RWPE1 (cell line): ENCODE measurements at places on chromosomes 6 and 20.

- DNase-seq = no peak
These were observed 14.1 kb upstream of the JAG1 start for GRCh38 chr20:10687895-10688294.

GRCh38 chr6:139982652-139983295 is 608.3 kb upstream of the CITED2 start:
- no peak for DNase-seq

GRCh38 chr20:59634435-59635005 is 30.2 kb downstream of the PHACTR3 start:
- no peak for DNase-seq

- DNase-seq = peak; percentile 3
These were observed 401.0 kb downstream of the PAX1 start for GRCh38 chr20:22106308-22106938.

DNA sequence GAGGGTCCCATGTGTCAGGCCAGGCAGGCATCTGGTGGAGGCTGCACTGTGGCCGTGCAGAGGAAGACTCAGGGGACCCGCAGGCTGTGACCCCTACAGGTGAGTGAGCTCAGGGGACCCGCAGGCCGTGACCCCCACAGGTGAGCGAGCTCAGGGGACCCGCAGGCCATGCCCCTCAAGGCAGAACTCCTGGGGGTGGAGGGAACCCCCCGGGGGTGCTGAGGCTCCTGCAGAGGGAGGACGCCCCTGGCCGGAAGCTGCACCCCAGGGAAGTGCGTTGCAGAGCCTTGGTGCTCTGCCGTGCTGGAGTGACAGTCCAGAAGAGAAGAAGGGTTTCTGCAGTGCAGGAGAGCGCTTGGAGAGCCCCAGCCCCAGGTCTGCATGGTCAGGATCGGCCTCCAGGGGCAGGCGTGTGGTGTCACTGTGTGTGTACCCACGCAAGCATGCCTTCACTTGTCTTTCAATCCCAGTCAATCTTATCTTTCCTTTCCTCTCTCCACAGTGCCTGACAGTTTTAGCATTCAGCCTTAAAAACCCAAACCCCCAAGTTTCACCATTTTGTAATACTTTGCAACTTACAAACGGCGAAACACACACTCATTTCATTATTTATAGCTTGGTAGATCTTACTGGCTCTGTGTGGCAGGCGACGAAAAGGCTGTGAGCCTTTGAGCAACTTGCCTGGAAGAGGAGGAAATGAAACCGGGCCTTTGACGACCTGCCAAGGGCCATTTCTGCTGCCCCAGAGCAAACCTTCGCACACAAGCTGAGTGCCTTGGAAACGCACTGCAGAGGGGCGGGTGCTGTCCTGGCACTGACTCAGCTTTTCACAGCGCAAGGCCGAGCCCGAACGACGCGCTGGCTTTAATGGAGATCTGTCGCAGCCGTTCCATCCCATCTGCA is 101.4 kb upstream of the AGPAT4 start:
- peak; percentile 45 for DNase-seq

DNA sequence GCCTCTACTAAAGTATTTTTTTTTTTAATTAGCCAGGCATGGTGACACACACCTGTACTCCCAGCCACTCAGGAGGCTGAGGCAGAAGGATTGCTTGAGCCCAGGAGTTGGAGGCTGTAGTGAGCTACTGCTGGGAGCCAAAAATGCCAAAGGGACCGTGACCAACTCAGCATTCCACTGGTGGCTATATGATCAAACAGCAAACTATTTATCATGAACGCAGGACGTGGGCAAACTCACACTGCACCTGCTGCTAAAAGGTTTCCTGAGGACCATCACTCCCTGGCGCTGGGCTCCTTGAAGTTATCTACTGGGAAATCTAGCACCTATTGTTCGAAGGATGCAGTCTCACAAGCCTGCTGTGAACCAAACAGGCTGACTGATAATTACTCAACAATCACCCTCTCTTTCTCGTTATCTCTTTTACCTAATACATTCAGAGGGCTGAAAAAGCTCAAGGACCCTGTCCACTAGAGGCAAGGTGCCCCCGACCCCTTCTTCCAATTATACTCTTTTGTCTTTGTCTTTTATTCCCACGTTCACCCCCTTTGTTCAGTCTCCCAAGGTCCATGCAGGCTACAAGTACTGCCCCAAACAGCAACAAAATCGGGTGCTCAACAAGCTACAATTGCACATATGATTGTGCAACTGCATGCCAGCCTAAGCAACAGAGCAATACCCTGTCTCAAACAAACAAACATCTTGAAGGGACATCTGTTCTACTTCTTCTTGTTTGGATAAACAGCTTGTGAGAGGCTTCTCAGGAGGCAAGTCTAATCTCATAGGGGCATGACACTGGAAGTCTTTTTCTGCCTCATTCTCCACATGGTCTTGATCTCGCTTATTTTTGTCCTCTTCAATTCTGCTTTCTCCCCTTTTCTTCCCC is 47.7 kb upstream of the PLN start:
- no peak for DNase-seq

DNA sequence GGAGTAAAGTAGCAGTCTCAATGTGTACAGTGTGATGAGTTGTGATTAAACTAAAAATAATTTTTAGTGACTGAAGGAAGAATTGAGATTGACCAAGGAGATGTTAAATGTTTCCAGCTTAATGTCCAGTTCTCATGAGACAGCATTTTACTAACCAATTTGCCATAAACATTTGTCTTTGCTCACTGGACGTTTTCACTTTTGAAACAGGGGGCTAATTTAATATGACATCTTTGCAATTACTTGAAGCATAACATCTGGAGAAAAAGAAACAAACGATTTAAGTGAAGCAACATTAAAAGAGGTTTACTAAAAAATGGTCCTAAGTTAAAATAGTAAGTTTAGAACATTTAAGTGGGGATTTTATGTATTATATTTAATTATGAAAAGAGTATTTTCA is 443.8 kb downstream of the BCKDHB start:
- DNase-seq = no peak

DNA sequence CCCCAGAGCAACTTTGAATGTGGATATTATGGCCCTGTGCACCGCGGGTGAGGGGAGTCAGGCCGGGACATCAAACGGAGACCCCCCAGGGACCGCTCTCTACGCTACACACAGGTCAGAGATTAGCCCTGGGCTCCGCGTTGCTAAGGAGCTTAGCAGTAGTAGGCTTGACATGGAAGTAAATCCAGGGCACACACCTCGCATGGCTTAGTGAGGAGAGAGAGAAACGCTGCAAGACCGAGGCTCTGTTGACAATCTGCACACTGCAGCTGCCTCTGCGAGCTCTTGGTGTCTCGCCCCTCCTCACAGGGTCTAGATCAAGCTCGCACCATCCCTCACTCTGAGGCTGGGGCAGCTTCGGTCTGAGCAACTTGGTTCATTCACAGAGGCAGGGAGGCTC is 116.1 kb upstream of the CDH4 start:
- no peak for DNase-seq

- DNase-seq = no peak
These were observed 219.8 kb downstream of the LAMA2 start for GRCh38 chr6:129102741-129103140.

DNA sequence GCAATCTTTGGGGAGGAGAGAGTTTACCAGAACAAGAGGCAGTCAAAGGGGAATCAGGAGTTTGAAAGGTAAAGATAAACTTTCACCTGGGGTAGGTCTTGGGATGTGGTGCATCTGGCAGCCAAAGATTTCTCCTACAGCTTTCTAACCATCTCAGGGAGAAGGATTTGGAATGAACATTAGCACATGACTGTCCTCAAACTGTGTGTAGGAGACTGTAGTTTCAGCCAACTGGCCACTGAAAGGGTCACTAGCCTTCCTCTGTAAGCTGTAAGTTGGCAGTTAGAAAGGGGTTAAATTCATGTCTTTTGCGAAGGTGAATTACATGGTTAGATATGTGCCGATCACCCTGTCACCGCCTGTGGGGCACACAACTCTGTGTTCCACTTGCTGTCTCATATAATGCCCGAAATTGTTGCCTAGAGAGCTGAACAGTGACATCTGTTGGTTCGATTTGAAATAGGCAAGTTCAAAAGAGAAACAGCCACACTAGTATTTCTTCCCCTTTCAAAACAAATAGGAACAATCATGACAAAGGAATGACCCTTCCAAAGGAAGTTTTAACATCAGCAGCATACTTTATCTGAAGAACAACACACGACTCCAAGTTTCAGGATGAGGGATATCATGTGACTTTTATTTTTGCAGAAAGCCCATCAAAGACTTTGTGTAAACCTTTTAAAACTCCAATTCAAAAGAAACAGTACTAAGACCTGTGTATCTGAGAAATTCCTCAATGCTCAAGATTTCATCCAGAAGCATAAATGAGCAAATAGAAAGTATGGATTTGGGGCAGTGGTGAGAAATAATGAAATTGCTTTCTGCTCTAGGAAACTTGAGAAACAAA is 1.1 kb upstream of the OPN5 start:
- DNase-seq = peak; percentile 53

DNA sequence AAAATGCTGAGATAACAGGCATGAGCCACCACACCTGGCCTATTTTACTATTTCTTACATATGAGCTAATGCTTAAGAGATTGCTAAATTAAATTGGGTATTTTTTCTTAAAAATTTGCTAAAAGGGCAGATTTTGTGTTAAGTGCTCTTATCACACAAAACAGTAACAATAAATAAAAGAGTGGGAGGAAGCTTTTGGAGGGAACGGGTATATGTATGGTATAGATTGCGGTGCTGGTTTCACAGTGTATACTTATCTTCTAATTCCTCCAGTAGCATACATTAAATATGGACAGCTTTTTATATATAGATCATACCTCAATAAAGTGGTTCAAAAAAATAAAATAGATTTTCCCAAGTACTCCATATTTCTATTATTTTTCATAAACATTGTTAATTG is 39.4 kb upstream of the FABP7 start:
- DNase-seq = no peak

GRCh38 chr6:36514554-36515456 is 32.5 kb downstream of the STK38 start:
- peak; percentile 25 for DNase-seq

- DNase-seq = no peak
These were observed 47.2 kb upstream of the IPCEF1 start for GRCh38 chr6:154403788-154404187.

DNA sequence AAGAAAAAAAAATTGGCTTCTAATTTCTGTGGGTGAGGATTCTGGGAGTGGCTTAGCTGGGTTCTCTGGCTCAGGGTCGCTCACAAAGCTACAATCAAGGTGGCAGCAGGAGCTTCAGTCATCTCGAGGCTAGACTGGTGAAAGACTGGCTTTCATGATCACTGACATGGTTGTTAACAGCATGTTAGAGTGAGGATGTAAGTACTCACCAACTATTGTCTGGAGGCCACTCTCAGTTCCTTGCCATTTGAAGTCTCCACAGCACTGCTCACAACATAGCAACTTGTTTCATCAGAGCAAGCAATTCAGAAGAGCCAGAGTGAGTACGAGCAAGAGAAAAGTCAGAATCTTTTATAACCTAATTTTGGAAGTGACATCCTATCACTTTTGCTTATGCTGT is 145.7 kb upstream of the PRSS16 start:
- no peak for DNase-seq

DNA sequence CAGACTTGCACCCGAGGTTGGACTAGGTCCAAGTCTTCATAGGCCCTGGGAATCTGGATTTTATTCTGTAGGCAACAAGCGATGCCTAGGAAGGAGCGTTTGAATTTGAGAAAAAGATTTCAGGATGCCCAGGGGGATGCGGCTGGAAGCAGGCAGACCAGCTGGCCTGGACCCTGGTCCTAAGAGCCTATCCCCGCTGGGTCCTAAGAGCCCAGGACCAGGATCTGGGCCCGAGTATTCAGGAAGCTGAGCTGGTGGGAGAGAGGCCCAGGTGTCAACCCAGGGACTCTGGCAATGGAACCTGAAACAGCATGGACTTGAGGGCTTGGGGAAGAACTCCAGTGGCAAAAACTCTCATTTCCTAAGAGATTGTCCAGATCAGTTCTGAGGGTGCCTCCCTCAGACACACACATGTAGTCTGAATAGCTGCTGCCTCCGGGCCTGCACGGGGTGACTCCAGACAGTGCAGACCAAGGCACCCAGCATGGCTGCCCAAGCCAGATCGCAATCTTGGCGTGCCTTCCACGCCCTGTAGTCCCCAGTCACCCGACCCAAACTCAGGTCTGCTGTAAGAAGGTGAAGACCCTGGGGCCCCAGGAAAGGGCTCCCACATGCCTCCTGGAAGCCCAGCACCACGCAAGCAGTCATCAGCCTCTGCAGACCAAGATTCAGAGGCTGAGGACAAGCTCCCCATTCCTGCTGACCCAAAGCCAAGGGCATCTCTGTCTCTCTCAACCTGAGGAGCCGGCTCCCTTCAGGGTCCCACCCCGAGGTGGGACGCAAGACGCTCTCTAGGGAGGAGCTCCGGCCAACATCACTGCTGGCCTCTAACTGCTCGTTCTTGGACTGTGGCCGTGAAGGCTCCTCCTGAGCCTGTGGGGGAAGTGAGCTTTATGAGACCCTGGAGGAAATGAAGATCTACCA is 34.4 kb downstream of the RRBP1 start:
- DNase-seq = no peak

- DNase-seq = no peak
These were observed 137.7 kb downstream of the LCA5 start for GRCh38 chr6:79399499-79399898.

- DNase-seq = peak; percentile 8
These were observed 17.4 kb downstream of the PEX3 start for GRCh38 chr6:143468026-143468425.

GRCh38 chr20:60581606-60582115 is 623.4 kb downstream of the CDH26 start:
- DNase-seq = no peak

- no peak for DNase-seq
These were observed 37.9 kb upstream of the TGM2 start for GRCh38 chr20:38202982-38203293.

GRCh38 chr6:138310294-138310693 is 67.4 kb upstream of the SMIM28 start:
- no peak for DNase-seq

GRCh38 chr6:106142876-106143431 is 56.8 kb downstream of the PRDM1 start:
- no peak for DNase-seq

GRCh38 chr6:13261464-13261994 is 66.8 kb downstream of the TBC1D7 start:
- DNase-seq = no peak

GRCh38 chr6:84791233-84791632 is 26.8 kb upstream of the TBX18 start:
- peak; percentile 37 for DNase-seq

DNA sequence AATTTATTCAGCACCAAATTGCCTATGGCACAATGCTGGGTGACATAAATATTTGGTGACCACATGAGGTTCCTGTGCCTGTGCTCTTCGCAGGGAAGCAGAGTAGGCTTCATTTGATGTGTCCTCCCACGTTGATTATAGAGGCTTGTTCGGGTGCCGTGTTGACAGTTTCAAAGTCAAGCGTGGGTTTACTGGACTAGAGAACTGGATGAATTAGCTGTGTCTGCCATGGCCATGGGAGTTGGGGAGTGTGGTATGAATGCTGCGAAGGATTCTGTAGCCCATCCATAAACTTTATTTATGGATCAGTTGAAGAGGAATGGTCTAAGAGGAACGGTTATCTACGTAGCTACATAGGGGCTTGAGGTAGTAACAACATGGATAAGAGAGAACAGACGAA is 11.0 kb downstream of the CD109 start:
- DNase-seq = no peak

- no peak for DNase-seq
These were observed 361.9 kb downstream of the BCKDHB start for GRCh38 chr6:80468398-80468797.
